ENCODE measurements at places on chromosomes 3 and 15.

DNA sequence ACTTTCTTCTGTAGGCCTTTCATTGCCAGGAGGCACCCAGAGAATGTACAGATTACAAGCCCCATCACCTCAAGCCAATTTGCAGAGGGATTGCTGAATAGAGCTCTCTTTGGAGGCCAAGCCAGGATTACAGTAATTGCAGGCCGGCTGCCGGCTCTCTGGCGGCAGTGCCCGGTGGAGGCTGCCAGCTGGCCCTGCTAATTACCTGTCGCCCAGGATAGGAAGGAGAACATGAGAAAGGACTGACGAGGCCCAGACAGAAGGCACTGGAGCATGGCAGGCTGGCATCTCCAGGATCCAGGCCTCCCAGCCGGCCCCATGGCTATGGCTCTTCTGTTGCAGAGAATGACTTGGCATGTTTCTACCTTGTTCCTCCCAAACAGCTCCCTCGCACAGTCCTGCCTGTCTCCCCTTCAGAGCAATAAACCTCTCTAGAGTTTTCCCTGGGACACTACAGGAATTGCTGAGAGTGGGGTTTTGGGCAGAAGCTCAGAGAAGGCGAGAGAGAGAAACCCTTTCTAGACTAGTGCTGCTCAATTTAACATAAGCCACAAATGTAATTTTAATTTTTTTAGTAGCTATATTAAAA is 273.6 kb upstream of the PROK2 start:
- no peak for DNase-seq

DNA sequence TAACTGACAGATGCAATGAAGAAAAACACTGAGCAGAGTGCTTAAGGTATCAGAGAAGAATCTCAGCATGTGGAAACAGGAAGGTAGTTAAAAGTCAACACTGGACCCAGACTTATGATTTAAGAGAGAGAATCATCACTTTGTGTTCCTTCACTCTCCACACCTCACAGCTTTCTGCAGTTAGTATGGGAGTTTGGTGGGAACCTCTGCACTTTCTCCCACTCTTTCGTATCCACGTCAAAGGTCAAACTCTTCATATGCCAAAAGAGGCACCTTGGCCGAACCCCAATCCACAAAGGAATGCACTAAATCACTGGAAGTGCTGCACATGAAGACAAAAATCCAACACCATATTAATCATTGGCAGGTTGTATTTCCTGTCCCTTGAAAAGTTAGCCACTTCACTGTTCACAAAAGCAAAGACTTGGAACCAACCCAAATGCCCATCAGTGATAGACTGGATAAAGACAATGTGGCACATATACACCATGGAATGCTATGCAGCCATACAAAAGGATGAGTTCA is 361.2 kb downstream of the MAGI1 start:
- DNase-seq = no peak

- DNase-seq = no peak
Observed at GRCh38 chr3:32432045-32432710, 40.5 kb downstream of the CMTM7 start.

DNA sequence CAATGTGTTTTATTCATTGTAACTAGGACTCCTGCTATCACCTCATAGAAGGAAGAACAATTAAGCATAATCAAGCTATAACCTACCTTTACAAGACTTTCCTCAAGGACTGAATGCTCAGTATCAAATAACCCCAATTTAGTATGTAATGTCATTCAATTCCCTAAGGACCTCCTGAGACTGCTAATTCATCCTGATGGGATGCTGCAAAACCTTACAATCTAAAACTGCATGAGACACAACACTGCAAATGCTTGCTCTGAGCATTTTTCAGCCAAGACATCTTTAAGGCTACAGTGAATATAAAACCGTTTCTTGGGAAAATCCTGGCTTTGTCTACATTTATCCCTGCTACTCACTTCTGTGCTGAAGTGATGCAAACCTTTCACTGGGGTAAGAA is 69.9 kb downstream of the RYK start:
- no peak for DNase-seq

DNA sequence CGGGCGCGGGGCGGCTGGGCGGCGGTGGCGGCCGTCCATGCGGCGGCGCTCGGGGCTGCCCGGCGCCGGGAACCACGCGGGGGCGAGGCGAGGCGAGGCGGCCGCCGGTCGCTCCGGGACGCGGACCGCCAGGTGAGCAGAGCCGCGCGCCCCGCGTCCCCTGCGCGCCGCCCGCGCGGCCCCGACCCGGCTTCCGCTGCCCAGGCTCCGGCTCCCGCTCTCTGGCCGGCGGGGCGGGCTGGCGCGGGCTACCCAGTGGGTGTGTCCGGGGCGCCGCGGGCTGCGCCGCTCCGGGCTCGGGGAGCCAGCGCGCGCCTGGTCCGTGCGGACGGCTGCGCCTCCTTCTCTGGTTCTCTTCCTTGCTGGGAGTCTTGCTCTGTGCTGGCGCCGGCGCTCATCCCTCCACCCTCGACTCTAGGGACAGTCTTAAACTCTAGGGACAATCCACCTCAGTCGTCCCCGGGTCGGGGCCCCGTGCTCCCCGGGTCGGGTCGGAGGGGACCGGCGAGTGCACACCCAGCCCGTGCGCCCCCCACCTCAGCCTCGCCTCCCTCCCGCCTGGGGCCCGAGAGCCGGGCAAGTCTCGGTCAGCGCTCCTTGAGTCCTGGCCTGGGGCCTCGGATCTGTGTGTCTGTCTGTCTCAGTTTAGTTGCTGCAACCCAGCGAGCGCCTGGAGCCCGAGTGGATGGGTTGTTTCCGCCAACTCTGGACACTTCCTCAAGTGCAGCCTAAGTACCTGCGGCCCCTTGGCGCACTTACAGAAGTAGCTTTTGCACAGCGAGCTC is 488 bp downstream of the THSD4 start:
- DNase-seq = no peak

DNA sequence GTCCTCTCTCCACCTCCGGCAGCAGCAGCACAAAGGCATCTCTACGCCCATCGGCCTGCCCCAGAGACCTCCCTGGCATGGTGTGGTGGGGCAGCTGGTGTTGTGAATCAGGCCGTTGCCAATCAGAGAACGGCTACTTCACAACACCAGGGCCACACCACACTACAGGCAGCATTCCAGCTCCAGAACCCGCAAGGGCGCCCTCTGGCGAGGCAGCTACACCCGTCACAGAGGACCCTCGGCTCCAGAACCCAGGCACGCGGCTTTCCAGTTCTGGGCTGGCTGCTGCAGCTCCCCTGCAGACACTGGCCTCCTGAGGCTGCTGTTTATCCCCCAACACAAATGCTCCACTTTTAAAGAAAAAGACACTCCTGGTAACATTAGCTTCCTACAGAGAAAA is 127.5 kb upstream of the TOPAZ1 start:
- DNase-seq = no peak

DNA sequence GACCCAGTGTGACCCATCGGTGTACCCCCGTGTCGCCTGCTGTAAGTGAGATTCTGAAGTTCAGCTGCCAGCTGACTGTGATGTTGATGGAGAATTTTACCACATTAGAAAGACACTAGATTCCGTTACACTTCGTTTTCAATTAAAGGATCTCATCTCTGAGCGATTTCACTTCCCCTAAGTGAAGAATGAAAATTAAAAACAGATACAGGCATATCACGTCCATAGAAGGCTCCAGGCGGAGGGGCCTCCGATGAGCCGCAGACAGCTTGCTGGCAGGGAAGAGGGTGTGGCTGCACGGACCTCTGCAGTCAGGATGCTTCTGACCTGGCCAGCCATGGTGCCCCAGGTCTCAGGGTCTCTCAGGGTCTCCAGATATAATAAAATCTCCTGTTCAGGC is 6.6 kb upstream of the CPN2 start:
- DNase-seq = no peak

GRCh38 chr3:11513817-11514135 is 129.9 kb downstream of the VGLL4 start:
- DNase-seq = no peak

- no peak for DNase-seq
Observed at GRCh38 chr3:14451844-14452739, 49.7 kb downstream of the SLC6A6 start.

GRCh38 chr15:55740359-55740878 is 2.5 kb downstream of the PRTG start:
- no peak for DNase-seq

DNA sequence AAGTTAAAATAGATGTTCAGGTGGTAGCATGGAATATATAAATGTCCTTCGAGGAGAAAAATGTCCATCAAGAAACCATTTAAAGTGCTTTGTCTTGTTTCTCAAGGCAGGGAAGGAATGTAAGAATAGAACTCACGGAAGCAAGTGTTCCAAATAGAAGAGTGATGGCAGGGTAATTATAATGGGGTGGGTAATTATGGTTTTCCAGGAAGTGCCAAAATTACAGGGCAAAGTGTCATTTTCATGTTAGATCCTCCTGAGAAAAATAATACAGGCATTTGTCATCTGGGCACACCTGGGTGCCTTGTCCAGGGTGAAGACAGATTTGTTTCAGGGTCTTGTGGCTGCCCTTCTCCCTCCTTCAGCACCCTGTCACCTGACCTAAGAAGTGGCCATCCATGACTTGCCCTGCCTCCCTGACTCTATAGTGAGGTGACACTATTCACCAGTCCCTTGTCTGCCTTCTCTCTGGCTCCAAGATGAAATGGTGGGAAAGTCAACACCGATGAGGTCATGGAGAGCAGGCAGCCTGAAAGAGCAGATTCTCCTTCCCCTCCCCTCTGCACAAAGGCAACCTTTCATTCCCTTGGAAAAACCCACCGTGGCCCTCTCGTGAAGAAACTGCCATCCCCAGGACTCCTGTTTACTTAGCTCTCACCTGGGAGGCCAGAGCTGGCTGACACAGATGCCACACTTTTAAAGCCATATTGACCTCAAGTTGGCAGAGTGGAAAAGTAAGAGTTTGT is 45.1 kb upstream of the AMOTL2 start:
- no peak for DNase-seq

DNA sequence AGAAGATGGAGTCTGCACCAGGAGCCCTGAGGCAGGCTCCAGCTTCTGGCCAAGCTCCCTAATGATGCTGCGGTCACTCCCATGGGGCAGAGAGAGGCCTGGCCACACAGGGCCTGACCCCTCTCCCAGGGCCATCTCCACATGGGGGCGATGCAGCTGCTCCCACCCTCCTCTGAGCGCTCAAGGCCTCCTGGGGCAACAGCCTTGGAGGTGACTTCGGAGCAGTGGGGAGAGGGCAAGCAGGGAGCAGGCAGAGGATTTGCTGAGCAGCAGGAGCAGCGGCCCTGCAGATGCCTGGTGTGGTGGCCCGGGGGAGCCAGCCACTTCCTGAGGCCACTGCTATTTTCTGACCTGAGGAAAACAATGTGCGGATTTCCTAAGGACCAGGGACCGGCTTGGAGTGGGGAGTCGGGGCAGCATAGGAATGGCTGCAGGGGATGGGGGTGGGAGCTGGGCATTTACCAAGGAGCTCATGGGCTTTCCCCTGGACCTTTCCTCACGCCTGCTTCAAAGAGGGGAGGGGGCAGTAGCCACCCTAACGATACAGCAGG is 81.6 kb upstream of the RPL32 start:
- DNase-seq = no peak

GRCh38 chr3:18402239-18402799 is 22.8 kb downstream of the SATB1 start:
- no peak for DNase-seq

DNA sequence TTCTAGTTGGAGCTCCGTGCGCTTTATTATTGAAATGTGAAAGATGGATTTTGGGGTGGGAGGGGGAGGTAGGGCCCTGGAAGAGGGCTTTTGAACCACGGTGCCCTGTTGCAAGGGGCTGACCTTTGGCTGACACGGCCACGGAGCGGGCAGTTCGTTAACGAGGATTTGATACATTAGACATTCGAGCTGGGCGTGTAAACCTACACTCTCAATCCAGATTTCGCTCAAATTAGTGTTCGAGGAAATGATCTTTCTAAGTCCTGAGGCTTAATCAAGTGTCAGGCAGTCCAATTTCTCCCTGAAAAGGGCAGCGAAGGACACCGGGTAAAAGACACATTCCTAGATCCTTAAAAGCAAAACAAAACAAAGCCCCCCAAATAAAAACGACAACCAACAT is 13.0 kb downstream of the ZIC1 start:
- DNase-seq = no peak
